ENCODE measurements at places on chromosomes 12 and 14.

DNA sequence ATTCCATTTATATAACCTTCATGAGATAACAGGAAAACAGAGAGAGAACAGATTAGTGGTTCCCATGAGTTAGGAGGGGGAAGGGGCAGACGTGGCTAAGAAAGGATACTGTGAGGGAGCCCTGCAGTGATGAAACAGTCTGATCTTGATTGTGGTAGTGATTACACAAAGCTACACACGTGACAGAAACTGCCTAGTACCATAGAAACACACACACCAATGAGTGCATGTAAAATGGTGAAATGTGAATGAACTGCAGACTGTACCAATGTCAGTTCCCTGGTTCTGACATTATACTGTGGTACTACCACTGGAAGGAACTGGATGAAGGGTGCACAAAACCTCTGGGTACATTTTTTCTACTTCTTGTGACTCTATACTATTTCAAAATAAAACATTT lies 36.9 kb downstream of the NRDE2 start:
- DNase-seq: no peak

DNA sequence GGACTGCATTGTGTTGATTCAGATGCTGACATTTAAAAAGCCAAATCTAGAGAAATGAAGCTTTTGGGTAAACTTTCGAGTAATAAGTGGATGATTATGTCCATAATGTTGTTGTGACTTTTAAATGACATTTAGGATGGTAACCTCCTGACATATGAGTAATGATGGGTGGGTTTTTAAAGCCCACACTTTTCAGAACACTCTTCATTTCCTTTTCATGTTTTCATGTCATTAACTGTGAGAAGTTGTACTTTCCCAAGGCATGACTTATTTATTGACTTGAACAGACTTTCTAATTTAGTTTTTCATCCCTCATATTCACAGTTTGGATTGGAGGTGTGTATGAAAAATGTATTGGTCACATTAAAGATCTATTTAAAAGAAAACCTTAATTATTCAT lies 35.5 kb downstream of the RGS6 start:
- no peak for DNase-seq

DNA sequence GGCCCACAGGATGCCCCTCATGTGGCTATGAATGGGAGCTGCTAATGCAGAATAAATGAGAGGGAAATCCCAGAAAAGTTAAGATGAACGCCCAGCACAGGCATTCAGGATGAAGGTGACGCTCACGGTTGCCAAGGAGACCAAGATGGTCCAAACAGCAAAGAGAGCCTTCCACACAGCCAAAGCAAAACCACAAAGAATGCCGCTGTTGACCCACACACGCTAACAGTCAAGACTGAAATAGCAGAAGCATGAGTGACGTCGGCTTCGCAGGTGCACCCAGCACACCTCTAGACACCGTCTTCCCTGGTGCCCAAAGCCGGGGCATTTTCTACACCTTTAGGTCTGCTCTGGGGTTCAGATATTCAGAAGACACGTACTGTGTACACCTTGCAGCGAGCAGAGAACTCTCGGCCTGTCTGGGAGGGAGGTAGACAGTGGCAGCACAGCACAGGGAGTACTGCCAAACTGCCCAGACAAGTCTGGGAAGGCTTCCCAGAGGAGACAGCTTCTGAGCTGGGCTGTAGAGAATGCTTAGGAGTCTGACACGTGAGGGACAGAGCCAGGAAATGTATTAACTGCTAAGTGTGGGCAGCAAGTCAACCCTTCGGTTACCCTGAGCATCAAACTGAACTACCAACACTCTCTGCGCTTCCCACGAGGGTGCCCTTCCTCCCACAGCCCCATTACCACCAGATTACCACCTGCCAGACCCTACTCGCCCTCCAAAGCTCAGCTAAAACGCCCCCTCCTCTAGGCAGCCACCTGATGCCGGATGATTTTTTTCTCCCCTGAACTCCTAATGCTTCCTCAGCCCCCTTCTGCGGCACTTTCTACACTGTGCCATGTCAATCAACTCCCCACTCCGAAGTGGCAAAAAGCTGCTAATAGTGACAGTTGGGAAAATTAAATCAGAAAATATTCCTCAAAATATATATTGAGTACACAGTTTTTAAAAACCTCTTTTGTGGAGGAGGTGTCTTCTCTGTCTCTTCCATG lies 50.1 kb downstream of the CCDC88C start:
- DNase-seq: no peak

DNA sequence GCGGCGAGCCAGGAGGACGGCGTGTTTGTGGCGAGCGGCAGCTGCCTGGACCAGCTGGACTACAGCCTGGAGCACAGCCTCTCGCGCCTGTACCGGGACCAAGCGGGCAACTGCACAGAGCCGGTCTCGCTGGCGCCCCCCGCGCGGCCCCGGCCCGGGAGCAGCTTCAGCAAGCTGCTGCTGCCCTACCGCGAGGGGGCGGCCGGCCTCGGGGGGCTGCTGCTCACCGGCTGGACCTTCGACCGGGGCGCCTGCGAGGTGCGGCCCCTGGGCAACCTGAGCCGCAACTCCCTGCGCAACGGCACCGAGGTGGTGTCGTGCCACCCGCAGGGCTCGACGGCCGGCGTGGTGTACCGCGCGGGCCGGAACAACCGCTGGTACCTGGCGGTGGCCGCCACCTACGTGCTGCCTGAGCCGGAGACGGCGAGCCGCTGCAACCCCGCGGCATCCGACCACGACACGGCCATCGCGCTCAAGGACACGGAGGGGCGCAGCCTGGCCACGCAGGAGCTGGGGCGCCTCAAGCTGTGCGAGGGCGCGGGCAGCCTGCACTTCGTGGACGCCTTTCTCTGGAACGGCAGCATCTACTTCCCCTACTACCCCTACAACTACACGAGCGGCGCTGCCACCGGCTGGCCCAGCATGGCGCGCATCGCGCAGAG lies 873 bp downstream of the PLXNC1 start:
- peak; percentile 23 for DNase-seq

DNA sequence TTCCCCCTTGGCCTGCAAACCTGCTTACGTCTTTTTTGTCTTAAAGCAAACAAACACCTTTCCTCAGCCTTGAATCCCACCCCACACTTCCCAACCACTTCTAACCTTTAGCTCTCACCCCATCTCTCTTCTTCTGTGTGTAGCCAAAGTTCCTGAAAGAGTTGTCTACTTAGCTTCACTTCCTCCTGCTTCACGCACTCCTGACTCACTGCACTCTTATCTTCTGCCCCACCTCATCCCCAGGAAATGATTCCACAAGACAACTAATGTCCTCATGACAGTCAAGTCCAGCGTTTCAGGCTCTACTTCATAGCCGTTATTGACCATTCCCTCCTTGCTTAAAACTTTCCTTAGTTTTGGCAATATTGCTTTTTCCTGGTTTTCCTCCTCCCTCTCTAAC lies 22.4 kb downstream of the EIF2B2 start:
- no peak for DNase-seq

DNA sequence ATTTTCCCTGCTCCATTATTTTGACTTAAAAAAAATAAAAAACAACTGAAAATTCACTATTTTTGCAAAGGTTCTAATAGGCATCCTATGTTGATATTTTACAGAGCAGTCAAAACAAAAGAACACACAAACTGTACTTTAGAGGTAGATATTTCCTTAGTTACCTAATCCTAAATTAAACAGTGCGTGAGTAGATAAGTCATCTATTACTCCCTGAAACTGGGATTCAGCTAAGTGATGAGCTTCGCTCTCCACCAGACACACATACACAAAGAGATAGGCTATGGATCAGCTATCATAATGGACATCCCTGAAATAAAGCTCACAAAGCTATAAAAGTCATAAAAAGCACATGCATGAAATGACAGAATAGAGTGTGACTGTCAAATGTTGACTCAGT lies 398.7 kb downstream of the SOX5 start:
- DNase-seq: no peak

- DNase-seq: no peak
These were observed 148.6 kb downstream of the BMP4 start for GRCh38 chr14:53808042-53808441.

DNA sequence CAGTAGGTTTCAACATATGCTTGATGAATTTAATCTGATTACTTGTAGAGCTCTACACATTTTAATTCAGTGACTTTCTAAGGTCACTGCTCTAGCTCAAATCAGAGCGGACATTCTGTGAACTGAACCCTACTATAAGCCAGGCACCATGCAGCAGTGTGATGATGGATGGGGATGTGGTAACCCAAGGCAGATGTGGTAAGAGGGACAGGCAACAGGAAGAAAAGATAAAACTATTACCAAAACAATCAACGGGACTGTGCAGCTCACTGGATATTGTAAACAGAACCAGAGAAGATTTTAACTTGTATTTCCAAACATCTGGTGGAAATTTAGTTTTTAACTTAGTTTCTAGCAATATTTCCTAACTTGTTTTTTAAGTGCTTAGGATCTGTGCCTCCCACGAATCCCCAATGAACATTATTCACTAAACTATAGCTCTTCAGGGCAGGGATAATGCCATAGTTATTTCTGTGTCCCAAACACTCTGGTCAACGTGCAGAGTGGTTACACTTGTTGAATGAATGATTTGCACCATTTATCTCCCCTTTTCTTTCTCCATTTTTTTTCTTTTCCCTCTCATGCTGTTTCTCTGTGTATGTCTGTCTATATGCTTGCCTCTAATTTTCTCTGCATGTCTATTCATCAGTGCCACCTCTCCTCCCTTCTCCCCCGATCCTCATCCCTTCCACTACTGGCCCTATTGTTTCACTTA lies 3.0 kb downstream of the ERO1A start:
- DNase-seq: no peak

DNA sequence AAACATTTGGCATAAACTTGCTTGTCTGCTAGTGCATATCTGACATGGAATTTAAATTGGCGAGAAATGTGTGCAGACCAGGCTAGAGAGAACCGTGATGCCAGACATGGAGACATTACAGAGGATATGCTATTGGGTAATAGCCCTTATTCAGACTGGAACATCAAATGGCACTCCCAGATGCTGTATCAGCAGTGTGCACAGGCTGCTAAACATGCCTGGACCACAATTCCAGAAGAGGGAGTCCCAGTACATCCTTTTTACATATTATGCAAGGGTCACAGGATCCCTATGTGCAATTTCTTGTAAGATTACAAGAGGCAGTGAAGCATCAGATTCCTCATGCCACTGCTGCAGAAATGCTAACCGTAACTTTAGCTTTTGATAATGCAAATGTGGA lies 354.5 kb upstream of the FOXG1 start:
- DNase-seq: no peak

DNA sequence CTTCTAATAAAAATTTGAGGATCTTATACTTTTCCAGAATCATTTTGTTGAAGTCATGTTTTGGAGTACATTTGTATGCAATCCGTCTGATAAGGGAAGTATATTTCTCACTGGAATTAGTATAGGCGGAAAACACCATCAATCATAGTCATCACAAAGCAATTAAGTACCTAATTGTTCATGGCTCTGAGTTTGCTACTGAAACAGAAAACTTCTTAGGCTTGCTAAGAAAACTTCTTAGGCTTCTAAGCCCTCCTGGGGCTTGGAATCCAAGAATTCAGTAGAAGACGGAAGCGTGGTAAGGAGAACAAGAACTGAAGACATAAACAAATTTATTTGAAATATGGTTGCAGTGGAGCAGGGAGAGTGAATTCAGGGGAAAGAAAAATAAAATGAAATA lies 636.3 kb downstream of the DIO2 start:
- no peak for DNase-seq

- no peak for DNase-seq
These were observed 2.0 kb downstream of the RIPK3 start for GRCh38 chr14:24337824-24338175.

DNA sequence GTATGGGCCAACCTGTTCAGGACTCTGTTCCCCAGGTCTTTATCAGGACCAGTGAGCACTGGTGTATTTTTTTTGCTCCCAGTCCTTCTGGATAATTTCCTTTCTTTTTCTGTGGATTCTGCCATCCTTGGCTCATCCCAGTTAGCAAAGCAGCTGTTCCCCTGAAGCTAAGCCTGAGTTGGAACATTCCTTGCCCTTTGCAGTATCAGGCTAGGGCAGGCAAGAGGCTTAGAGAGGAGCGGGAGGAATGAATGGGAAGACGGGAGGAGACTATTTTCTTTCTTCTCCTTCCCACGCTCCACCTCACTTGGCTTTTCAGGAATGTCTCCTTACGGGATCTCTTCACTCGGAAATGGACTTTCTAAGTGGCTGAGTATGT lies 29.2 kb downstream of the ERG28 start:
- DNase-seq: no peak

GRCh38 chr12:89166525-89166934 lies 185.8 kb downstream of the DUSP6 start:
- no peak for DNase-seq

Data from stimulated activated CD4-positive, alpha-beta T cell treated with anti-CD3 and anti-CD28 coated beads, TNF-alpha, amount 100 ng/mL, for 1 hour (primary cell).